NCI-H187 (cell line): ENCODE measurements at places on chromosomes 1 and 21.

DNA sequence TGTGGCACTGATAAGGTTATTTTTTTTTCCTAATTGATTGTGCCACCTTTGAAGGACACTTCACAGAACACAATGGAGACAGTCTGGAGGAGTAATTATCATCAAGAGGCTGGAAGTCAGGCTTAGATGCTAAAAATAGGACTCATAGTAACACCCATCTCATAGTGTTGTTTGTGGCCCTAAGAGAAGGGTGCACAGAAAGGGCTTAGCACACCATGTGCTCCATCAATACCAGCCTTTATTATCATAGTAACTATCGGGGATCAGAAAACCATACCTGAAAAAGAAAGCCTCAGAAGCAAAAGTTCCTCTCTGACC is 11.9 kb downstream of the NIPAL3 start:
- DNase-seq = peak; percentile 16

DNA sequence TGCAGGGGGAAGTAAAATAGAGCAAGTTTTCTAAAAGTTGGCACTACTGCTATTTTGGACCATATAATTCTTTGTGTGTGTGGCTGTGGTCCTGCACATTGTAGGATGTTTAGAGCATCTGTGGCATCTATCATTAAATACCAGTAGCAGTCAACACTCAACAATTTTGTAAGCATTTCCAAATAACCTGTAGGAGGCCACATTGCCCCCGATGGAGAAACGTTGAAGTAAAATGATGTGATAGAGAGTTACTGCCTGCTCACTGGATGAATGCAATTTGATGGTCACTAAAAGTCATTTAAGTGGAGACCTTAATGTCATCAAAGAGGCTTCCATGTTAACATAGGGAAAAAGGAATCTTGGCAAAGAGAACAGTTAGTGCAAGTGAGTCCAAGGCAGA is 560.8 kb downstream of the NEGR1 start:
- DNase-seq = no peak

DNA sequence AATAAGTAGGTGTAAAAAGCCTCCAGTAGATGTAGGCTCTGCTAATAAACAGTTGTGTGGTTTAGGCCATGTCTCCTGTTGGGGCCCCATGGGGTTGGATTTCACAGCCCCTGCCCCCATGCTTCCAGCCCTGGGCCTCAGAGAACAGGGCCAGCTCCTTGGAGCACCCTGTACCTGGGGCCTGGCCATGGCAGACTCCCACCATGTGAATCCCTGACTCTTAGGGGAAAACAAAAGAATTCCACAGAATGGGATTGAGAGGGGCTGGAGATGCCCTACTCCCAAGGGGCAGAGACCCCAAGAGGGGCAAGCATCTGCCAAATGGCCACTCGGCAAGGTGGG is 11.5 kb downstream of the LRP8 start:
- no peak for DNase-seq

DNA sequence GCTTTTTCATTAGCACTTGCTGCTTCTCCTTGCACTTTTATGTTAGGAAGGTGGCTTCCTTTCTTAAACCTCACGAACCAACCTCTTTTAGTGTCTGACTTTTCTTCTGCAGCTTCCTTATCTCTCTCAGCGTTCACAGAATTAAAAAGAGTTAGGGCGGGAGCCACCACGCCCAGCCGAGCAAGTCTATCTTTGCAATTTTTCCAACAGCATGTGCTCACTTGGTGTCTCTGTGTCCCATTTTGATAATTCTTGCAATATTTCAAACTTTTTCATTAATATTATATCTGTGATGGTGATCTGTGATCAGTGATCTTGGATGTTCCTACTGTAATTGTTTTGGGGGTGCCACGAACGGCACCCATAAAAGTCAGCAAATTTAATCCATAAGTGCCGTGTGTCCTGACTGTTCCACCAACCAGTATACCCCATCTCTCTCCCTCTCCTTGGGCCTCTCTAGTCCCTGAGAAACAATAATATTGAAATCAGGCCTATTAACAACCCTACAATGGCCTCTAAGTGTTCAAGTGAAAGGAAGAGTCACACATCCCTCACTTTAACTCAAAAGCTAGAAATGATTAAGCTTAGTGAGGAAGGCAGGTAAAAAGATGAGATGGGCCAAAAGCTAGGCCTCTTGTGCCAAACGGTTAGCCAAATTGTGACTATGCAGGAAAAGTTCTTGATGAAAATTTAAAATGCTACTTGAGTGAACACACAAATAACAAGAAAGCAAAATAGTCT is 15.9 kb upstream of the ITPKB start:
- no peak for DNase-seq

DNA sequence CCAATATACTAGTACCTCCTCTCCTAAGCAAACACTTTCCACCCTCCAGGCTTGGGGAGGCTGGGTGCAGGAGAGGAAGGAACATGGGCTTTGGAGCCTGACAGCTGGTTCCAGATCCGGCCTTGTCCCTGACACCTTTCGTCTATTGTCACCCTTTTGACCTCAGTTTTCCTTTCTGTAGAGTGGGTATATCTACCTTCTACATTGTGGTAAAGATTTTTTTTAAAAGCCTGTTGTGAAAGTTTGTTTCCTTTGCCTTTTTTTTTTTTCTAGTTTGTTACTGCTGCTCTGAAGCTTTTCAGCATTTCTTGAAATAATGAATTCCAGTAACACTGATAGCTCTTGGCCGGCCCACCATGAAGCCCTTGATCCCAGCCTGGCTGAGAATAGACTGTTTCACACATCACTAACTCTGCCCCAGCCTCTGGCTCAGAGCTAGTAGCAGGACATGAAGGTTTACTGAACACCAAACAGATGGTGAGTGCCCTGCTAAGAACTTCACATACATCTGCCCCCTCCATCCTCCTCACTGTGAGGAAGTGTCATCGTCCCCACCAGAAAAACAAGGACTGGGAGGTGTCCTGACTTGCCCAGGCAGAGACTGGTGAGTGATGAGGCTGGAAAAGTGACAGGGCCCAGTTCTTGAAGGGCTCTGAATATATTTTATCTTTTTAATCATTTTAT is 33.0 kb upstream of the ID3 start:
- peak; percentile 25 for DNase-seq

DNA sequence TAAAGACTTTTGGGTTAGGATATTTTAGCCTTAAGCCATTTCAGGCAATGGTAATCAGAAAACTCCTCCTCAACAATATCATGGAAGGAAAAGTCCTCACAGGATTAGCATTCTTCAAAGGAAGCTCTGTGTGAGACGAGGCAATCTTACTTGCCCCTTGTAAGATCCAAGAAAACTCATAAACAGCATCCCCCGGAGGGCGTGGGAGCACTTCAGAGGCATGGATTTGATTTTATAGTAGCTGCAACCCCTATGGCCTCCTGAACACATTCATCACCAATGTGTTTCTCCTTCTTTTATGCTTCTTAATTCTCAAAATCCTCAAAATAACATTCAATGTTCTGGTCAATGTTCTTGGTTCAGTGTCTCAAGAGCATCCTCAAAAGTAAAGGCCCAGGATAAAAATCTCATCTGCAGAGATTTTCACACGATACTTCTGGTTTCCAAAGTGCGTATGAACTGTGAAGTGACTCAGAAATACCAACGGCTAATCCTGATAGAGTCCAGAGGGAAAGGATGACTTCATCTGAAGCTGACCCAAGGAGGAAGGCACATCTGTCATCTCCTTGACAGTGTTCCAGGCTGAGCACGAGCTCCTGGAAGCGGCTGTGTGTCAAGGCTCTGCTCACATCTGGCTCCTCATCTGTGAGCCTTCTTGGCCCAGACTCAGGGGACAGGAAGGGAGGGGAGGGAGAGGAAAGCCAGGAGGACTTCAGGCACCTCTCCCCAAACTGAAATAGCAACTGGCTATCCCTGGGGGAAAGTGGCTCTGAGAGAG is 49.3 kb upstream of the PSEN2 start:
- no peak for DNase-seq

- peak; percentile 65 for DNase-seq
Measured at GRCh38 chr1:109113590-109114341, at the start of gene ELAPOR1. Gene ELAPOR1, plus strand, starts transcription at chr1:109114115. Its CDS starts 69 bp downstream, at chr1:109114184.

GRCh38 chr1:108601708-108602410 is 42.0 kb downstream of the EEIG2 start:
- no peak for DNase-seq

DNA sequence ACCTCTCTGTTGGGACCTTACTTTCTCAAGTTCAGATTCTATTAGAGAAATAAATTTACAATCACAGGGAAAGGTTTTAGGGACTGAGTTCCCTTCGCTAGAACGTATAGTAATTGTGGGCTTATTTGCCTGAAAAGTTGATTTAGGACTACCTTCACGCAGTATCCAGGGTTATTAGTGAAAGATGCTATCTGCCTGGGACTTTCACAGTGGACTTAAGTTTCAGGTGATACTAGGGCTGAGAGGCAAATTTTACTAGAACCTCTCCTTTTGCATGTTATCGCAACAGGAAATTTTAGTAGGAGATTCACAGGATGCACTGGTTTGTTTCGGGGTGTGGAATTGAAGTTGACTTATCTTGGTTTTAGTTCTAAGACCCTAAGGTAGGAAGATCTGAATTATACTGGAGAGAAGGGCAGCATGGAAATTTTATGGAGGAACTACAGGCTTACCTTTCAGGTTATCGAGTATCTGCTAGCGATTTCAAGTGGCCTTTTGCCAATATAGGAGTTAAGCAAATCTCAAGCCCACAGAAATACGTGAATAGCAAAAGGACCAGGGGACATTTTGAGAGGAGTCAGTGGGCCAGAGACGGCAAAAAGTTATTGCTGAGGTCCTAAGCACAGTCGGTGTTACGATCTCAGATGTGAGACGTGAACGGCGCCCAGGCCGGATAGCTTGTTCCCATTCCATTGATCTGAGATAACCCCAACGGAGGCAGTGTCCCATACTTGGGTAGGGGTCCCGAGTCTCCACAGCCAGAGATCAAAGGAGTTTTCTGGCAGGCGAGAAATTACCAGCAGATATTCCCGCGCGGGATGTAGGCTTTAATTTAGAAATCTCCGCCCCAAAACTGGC is 723 bp upstream of the GNAI3 start:
- no peak for DNase-seq

DNA sequence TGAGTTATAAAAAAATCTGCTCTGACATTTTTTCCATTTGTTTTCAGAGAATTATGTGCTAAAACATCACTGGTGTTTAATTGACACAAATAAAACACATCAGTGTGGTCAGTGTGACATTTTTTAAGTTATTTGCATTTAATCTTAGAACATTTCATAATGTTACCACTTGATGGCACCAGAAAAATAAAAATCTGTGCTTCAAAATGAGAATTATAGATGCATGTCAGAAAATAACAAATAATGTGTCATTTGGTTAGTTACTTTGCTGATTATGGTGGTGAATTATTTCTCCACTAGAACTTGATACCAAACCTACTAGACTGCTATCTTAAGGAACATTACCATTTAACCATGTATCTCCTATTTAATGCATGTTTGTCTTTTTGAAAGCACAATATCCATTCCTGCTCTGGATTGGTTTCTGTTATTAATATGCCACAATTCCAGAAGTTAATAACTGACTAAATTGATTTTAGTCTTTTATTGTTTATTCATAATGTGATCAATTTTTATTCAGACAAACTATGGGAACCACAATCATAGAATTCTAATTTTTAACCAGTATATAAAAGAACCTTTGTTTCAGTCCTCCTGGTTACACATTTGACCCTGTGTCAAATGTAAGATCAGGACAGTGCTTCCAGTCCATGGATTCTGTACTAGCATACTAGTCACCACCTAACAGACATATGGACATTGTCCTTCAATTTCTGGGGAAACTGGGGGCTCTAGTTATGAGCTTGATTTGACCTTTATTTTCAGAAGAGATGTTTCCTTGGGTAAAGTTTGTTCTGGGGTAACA is 81.0 kb downstream of the RPS6KC1 start:
- DNase-seq = no peak

DNA sequence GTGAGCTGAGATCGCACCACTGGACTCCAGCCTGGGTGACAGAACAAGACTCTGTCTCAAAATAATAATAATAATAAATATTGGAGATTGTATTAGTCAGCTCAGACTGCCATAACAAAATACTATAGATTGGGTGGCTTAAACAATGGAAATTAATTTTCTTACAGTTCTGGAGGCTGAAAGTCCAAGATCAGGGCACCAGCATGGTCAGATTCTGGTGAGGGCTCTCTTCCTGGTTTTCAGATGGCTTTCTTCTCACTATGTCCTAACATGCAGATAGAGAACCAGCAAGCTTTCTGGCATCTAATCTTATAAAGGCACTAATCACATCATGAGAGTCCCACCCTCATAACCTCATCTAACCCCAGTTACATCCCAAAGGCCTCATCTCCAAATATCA is 23.2 kb upstream of the DDAH1 start:
- DNase-seq = no peak

DNA sequence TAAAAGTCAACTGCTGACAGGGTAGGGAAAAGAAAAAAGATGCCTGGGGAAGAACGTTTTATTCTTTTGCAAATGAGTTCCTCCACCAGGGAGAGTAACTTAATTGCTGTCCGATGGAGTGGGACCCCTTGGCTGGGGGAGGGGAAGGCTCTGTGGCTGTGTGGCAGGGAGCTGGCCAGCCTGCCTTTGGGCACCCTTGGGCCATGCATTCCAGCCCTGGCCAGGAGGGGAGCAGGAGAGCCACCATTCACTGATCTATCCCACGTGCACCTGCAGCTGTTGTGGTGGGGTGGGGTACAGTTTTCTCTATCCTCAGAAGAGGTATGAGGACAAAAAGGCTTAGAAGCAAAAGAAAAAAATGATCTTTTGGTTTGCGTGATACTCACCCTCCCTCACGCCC is 116.9 kb downstream of the KCNK1 start:
- no peak for DNase-seq

DNA sequence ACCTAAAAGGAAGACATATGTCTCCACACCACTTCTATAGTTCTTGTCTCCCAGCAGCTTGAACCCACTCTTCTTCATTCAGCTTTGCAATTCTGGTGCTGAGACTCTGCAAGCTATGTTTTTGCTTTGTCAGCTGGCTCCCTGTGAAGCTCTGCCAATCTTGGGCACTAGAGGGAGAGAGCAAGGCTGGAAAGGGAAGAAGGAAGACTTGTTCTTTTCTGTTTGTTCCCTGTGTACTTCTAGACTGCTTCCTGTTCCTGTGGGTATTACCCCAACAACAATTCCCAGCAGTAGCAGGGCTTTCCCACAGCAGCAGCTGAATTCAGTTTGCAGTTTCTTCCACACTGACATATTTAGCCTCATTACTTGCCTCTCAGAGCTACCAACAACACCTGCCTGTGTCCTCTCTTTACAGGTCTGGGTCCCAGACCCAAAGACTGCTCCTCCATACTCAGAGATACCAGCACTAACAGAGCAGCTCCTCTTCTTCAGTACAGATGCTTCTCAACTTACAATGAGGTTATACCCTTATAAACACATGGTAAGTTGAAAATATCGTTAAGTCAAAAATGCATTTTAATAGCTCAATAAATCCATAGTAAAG is 275.2 kb upstream of the NEGR1 start:
- DNase-seq = no peak

GRCh38 chr1:6303397-6304012 is 42.6 kb upstream of the GPR153 start:
- DNase-seq = no peak

GRCh38 chr1:222454186-222454585 is 93.7 kb downstream of the HHIPL2 start:
- no peak for DNase-seq

- DNase-seq = no peak
Measured at GRCh38 chr1:96211202-96211601, 510.4 kb upstream of the PTBP2 start.
